NCI-H345 (cell line): ENCODE measurements at places on chromosomes 11 and 22.

DNA sequence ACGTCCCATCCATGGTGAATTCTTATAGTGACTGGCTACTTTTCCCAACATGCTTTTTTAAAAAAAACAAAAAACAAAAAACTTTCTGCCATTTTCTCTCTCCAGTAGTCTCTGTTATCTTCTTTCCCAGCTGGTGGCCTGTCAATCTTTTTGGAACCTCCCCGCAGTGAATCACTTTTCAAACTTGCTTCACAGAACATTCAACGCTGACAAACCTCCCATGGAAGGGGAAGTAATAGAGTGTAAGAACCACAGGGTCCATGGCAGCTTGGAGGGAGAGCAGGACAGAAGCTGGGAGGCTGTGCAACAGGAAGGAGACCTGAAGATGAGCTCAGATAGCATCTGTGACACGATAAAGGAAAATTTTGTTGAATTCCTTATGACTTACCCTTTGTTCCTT is 9.8 kb upstream of the CECR2 start:
- DNase-seq = no peak

GRCh38 chr11:69446108-69446507 is 35.4 kb upstream of the LINC01488 start:
- DNase-seq = no peak

- no peak for DNase-seq
These were observed 39.8 kb downstream of the BRD1 start for GRCh38 chr22:49787861-49788260.

DNA sequence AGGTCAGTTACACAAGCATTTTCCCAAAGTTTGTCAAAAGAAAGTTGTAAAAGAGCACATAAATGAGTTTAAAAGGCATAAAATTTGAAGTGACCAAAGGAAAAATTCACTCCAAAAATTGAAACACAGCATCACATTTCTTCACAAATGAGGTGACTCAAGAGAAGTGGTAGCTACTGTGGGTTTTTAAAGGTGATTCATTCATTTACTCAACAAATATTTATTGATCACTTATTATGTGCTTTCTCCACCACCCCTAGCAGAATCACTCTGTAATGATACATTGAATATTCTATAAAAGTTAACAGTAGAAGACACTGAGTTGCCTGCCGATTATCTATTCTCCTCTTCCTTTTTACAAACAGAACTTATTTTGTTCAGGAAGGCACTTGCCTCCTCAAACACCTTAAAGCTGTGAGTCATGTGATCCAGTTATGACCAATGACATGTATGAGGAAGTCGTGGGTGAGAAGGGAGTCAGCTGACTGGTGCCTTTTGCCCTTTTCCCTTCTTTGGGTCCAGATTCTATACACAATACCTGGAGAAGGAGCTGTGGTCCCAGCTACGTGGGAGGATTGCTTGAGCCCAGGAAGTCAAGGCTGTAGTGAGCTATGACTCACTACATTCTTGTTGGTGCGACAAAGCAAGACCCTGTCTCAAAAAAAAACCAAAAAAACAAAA is 67.7 kb upstream of the CLNS1A start:
- DNase-seq = no peak

DNA sequence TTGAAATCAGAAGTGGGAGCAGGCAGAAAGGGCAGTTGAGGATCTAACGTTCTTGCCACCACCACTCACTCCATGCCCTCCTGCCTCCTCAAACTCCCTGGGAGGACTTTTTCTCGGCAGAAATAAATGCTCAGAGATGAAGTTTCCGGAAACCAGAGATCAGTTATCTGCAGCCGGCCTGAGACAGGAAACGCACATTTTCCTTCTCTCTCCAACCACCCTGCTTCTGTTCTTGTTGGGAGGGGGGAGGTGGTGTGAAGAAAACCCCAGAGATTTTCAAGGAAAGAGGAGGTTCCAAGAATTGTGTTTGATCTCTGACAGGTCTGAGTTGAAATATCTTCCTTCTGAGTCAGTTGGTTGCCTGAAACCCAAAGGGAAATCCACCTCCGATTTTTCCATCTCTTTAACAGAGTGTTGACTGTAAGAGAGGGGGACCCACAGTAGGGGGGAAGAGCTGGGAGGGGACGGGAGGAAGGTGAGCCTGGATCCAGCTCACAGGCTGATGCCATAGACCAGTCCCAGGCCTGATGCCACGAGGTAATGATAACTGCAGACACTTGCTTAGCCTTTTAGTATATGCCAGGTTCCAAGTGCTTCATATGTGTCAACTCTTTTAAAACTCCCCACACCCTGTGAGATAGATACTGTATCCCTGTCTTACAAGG is 100.8 kb downstream of the TRAF6 start:
- DNase-seq = no peak

DNA sequence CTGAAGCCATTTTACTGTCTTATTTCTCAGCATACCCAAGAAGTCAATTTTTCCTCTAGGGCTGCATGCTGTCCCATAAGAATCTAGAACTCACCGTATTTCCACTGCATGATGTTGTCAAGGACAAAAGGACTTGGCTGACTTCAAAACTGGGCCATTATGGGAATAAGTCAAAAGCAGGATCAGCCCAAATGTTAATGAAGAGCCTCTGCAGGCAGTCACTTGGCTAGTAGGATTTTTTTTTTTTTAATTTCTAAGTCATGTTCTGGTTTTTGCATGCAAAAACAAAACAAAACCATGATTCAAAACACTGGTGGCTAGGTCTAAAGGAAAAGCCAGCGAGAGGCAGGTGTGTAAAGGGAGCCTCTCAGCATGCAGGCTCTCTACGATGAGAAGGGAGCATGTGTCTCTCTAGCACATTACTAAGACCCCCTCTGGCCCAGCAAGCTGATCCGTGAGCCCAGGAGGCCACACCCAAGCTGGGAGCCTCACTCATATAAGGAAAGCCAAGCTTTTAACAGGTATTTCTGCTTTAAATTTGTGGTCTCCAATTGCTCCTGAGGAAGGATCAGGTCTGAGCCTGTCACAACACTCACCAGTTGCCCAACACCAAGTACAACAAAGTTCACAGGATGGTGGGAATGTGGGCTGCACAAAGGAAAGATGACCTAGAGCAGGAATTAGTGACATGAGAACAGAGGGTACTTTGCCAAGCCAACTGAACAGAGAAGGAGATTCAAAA is 21.4 kb upstream of the STK33 start:
- no peak for DNase-seq
